ENCODE measurements at places on chromosomes 2 and 18.

GRCh38 chr2:177147093-177147694 is 65.4 kb upstream of the HNRNPA3 start:
- DNase-seq = no peak

DNA sequence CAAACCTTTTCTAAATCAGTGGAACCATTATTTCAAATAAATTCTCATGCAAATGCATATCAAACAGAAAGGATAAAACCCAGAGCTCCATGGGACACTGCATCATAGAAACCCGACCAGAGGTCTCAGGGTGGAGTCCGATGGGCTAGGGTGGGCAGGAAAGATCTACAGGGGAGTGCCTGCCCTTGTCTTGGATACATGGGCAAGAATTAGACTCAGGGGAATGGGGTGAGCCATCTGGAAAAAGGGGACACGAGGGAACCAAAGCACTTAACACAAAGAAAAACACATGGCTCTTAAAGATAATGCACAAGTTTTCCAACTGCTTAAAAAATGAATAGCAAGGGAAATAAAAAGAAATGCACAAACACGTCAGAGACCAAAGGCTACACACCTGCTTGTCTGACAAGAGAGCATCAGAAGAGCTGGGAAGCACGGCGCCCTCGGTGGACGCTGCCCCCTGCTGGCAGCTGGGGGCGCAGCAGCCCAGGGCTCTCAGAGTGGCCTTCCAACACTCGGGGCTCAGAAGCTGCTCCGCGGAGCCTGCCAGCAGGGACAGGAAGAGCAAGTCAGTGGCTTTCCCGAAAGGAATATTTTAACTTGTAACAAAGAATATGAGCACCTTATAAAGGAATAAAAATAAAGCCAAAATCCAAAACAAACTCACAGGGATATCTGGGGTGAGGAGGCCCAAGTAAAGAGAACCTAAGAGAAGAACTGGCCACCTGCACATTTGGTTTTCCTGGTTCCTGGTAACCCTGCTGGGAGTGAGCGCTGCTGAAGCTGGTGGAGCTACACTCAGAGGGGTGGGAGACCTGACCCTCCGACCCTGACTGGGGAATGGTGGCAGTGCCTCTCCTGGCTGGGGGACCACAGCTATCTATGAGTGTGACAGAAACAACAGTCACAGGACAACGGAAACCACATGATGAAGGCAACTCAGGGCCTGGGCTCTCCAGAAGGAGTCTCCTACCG is 54.5 kb downstream of the SIGLEC15 start:
- peak; percentile 55 for DNase-seq

DNA sequence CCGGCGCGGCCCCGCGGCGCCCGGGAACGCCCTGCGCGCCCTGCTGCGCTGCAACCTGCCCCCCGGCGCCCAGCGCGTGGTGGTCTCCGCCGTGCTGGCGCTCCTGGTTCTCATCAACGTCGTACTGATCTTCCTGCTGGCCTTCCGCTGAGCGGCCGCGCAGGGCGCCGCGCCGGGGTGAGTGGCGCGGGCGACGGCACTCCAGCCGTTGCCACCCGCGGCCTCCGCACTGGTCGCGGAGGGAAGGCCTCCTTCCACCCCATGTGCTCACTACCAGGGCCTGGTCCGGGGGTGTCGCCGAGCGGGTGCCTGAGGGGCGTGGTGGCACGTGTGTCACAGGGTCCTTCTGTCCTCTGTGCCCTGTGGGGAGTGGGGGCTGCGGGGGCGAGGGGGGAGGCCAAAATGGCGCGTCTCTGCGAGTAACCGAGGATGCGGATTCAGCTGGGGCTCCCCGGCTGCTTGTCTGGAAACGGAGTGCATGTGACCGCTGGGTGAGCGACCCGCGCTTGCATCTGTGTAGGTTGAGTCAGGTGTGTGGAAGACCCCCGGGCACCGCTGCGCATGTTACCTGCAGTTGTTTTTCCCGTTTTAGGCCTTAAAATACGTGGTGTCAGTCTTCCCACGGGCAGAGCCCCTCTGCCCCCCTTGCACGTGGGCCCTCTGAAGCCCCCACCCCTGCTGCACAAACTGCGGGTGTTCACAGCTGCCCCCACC is 58.0 kb downstream of the FAM168B start:
- no peak for DNase-seq

DNA sequence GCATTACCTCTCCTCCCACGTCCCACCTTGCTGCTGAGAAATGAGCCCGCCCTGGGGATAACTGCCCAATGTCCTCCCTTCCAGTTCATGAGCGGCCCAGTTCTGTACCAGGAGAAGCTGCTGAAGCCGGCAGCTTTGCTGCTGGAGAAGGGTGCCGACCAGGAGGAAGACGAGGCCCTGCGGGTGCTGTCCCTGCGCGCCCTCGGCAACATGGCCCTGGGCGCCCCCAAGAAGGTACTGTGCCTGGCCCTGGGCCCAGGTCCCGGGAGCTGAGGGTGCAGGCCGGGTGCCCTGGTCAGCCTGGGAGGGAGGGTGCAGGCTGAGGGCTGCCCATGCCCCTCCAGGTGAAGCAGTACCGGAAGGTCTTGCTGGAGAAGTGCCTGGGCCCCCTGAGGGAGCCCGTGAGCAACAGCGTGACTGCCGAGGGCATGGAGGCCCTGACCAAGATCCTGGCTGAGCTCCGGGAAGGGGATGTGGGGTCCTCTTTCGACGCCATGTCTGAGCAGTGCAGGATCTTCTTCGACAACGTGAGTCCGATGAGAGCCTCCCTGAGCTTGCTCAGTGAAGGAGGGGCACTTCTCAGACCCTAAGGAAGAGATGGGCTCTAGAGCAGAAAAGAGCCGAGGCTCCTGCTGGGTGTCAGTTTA is 25.7 kb downstream of the HJURP start:
- DNase-seq = no peak

DNA sequence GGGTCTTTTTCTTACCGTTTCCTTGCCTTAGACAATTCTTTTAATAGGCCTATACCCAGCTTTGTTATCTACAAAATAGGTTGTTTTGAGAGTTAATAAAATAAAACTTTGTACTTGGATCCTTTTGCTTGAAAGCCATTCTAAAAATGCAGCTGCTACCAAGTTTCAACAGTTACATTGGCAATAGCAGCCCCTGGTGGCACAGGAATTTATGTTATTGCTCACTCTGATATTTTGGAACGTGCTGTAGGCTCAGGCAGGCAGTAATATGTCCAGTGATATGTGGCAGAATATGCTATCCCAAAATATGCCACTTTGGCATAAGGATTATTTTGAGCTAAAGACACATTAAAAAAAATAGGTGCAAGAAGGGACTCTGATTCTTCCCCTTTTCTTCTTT is 6.7 kb upstream of the COMMD1 start:
- no peak for DNase-seq

DNA sequence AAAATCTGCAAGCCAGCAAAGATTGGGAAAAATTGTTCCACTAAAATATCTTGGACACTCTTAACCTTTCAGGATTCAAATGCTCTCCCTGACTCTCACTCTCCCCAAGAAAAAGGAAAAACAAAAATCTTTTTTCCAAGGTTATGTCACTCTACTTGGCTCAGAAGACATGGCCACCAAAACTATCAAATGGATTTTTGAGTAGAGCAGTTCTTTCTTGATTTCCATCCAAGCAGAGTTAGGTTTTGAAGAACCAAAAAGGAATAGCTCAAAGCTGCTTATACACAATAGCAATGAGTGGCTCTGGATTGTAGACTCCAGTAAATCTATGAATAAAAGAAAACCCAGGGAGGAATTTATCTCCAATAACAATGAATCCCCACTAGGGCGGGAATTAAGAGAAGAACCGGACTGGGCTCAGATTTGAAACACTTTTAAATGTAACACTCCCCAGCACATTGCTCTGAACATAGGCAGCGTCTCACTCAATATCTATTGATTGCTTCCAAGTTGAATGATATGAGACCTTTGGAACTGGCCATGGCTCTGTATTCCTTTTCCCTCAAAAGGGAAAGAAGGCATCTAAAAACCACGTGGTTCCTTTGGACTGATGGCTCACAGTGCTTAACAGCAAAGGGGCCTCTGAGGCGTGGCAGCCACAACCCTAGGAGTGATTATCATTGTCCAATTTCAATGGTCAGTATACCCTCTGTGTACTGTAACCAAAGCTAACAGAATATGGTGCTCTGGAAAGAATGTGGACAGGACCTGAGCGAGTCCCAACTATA is 68.3 kb downstream of the SPRED2 start:
- DNase-seq = no peak

GRCh38 chr2:137947728-137948336 is 16.4 kb upstream of the HNMT start:
- DNase-seq = peak; percentile 6

All from stimulated activated CD8-positive, alpha-beta memory T cell treated with anti-CD3 and anti-CD28 coated beads, Interleukin-4, amount 100 ng/mL, for 24 hours (primary cell).